Left kidney (tissue), 8 donors: ENCODE measurements at places on chromosomes 16 and 17.

DNA sequence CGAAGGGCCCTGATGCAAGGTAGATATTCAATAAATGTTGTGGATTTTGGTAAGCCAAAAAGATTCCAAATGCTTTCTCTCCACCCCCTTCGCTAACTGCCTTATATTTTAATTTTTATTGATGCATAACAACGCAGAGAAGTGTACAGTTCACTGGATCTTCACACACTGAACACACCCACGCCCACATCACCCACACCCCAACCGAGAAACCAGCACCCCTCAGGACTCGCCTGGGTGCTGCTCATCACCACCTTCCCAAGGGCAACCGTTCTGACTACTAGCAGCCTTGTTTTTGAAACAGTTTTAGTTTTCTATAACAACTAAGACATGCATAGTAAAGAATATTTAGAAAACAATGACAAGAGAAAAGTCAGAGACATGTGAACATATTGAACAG lies 9.1 kb upstream of the PLCG2 start:
- DNase-seq = no peak

DNA sequence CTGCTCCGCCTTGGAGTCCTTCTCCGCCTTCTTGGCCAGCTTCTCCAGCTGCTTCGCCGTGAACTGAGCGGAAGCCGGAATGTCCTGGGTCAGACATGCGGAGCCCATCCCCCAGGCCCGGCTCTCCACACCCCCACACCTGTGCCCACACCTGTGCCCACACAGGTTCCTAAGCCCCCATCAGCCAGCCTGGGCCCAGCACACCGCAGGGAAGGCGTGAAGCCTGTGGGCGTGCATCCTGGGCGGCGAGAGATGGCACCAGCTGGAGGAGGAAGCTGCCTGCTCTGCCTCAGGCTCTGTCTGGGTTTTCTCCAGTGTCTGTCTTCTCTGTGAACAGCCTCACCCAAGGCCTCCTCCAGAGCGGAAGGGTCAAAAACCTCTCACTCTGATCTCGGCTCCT lies 5.9 kb downstream of the CHMP1A start:
- DNase-seq = no peak

GRCh38 chr16:19700319-19700781 lies 17.7 kb downstream of the KNOP1 start:
- no peak for DNase-seq

GRCh38 chr16:57669476-57670162 lies 1.5 kb downstream of the ADGRG3 start:
- no peak for DNase-seq

DNA sequence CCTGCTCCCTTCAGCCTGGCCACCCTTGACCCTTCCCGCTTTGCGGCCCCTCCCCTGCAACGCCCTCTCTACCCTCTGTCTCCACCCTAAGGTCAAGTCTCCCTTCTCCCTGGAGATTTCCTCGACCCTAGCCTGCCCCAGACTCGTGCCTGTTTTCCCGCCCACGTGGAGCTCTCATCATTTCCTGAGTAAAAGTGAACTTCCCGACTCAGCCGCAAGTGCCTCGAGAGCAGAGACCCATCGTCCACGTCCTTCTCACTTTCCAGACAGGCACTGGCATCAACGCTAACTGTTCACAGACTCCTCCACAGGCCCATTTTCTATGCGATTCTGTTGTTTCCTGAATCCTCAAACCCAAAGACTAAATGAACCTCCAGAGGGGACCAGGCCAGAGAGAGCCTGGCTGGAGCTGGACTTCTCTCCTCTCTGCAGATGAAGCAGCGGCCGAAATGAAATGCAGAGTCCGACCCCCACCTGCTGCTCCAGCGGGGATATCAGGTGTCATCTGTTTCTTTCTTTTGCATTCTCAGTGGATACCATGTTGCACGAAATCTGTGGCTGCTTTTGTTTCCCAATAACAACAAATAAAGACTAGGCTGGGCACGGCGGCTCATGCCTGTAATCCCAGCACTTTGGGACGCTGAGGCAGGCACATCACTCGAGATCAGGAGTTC lies 52.5 kb downstream of the RTN4RL1 start:
- no peak for DNase-seq

DNA sequence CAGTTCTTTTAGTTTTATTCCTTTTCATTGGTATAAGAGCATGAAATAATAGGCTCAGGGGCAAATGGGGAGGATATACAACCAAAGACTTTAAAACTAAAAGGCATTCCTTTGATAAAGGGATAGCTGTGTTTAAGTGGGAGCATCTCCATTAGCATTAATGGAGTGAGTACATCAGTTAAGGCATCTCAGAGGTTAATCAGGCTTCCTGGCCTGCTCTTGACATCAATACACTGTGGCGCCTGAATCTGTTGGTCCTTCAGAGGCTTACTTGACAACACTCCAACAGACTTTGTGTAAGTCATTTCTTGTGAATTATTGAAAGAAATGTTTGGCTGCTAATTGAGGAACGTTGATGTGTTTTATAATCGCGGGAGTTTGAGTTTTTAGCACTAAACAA lies 230.7 kb downstream of the BCAS3 start:
- DNase-seq = no peak
